ENCODE measurements at places on chromosomes 5 and 9. TPM values are rescaled to one million over a fixed set of nuclear protein-coding genes. Genes with fewer than 3 reads are reported as not detected.
A peak's percentile ranks its signal among the peaks of the same experiment; 100 is the strongest.

- DNase-seq, result peak; percentile 83
Observed at GRCh38 chr9:126719618-126720031, 85.2 kb upstream of the ZBTB43 start.

DNA sequence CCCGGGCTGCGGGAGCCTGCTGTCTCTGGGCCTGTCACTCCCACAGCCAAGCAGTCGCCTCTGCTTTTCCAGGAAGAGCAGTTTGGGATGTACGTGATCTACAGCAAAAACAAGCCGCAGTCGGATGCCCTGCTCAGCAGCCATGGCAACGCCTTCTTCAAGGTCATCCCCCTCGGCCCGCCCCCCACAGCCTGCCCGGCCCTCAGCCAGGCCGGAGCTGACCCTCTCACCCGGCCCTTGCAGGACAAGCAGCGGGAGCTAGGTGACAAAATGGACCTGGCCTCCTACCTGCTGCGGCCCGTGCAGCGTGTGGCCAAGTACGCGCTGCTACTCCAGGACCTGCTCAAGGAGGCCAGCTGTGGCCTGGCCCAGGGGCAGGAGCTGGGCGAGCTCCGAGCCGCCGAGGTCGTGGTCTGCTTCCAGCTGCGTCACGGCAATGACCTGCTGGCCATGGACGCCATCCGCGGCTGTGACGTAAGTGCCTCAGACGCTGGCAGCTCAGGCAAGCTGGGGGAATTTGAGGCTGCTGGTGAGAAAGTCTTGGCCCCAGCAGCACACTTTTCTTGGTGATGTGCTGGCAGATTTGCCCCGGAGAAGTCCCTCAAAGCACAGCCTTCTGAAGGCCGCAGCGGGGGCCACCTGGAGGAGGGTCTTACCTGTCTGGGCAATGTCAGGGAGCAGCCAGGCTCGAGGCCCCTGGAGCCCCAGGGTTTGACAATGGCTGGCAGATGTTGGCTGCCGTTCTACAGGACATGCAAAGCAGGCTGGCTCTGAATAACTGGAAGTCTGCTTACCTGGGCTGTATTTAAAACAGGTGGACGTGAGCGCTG is 20.1 kb upstream of the LRRC14B start:
- DNase-seq, result peak; percentile 28

DNA sequence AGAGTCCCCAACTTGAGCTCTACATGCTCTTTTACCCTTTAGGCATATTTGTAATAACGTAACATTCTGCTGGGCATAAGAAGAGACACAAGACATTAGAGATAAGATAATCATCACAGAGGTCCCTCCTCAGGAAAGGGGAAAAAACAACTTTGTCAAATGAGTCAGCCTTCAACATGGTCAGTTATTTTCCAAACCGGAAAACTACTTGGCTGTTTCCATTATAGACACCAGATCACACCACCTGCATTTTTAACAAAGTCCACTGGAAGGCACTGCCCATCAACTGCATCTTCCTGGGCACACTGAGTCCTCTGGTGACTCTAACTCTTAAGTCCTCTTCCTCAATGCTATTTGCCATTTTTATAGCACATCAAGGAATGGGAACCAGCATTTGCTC is 221.8 kb downstream of the FAM114A2 start:
- no peak for DNase-seq

Gene PCDHA9
- total RNA-seq, result not detected

Gene CNTNAP3B
- total RNA-seq, result 1.3 TPM

Gene CDH18
- not detected for total RNA-seq

Gene MEGF10
- 5.5 TPM for total RNA-seq

All from psoas muscle (tissue), 8 donors.